Thymus (tissue), 14 donors: ENCODE measurements at places on chromosomes 5 and 9. TPM values are rescaled to one million over a fixed set of nuclear protein-coding genes. Genes with fewer than 3 reads are reported as not detected.
A peak's percentile ranks its signal among the peaks of the same experiment; 100 is the strongest.

DNA sequence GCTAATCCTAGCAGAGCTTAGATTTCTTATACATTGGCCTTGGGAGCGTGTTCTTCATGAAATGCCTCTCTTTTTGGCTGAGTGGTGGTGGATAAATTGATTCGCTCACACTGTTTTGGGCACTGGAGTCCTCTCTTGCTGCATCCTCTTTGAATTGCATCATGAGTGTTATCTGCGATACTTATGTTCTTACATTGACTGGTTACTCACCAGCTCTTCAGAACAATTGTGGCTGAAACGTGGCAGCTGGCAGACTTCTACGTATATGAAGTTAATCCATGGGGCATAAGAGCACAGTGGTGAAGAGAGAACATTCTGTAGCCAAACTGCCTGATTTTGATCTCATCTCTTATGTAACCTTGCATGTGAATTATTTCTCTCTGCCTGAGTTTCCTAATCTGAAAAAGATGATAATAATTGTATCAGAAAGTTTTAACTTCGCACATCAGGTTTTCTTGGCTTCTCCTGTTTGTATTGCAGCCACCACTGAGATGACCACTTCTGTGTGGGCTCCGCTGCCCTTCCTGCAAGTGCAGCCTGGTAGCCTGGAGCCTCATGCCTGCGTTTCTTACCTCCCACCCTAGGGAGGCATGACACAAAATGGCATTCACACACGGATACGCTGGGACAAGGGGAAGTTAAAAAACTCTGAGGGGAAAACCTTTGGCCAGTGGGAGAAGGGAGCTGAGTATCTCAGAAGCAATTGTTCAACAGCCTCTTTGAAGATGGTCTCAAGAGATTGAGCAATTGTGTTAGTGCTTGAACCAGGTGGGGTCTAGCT is 295.2 kb downstream of the ARHGAP26 start:
- peak overlapping the region; percentile 52 for H3K27ac ChIP-seq
- DNase-seq: no peak
- no peak overlapping the region for H3K4me3 ChIP-seq
- no peaks in the 10 kb centered on the region for H3K27me3 ChIP-seq

DNA sequence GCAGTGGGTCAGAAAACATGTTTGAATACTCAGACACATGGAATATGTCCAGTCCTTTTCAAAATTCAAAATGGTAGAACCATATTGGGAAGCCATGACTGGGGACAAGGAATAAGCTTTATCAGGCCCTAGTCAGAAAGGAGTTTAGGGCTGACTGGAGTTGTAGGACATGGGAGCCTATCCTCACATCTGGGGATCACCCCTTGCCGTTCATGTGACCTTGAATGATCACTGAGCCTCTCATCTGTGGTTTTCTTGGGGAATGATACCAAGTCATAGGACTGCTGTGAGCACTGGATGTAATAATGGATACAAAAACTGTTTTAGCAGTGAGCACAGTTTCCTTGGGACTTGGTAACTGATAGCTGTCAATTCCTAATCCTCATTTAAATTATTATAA is 84.7 kb downstream of the IQGAP2 start:
- no peak overlapping the region for H3K4me3 ChIP-seq
- H3K36me3 ChIP-seq: no peaks in the 10 kb centered on the region
- no peaks in the 10 kb centered on the region for H3K27me3 ChIP-seq

- no peak overlapping the region for H3K4me3 ChIP-seq
- DNase-seq: no peak
- H3K27me3 ChIP-seq: no peaks in the 10 kb centered on the region
- H3K4me1 ChIP-seq: no peaks in the 10 kb centered on the region
- H3K27ac ChIP-seq: no peak overlapping the region
Measured at GRCh38 chr5:73158313-73158712, 14.7 kb upstream of the TMEM174 start.

DNA sequence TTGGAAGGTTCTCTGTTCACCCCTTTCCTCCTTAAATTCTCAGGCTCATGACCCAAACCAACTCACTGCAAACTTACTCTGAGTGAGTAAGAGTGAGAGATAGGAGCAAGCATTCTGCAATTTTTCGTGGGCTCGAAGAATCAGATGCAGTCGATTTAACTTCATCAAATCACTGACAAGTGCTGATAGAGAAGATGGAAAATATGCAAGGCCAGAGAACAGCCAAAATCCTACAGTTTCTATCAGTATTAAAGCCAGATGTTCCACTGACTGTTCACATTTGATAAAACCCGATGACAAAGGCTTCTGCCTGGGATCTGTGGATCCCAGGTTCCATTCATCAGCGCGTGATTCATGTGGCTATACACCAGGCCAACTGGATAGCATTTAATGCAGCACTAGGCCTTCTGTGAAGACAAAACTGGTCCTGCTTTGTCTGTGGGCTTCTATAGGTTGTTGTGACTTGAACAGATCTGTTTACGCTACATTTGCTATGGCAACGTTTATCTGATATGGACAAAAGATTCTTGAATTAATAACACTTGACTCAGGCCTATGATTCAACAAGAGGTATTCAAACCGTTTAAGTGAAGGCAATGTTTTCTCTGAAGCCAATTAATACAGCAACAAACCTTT is 251.2 kb downstream of the NFIB start:
- DNase-seq: no peak
- H3K4me3 ChIP-seq: no peak overlapping the region
- no peaks in the 10 kb centered on the region for H3K27me3 ChIP-seq
- H3K4me1 ChIP-seq: no peaks in the 10 kb centered on the region

GRCh38 chr9:93612052-93612795 is 35.8 kb downstream of the PHF2 start:
- peaks cover 6% of the 10 kb centered on the region for H3K4me1 ChIP-seq
- H3K36me3 ChIP-seq: peaks cover 3% of the 10 kb centered on the region
- H3K27me3 ChIP-seq: no peaks in the 10 kb centered on the region
- DNase-seq: no peak
- no peak overlapping the region for H3K27ac ChIP-seq

- peaks cover 19% of the 10 kb centered on the region for H3K36me3 ChIP-seq
- H3K27ac ChIP-seq: peak overlapping the region; percentile 84
- no peak for DNase-seq
Measured at GRCh38 chr5:6730407-6730806, 17.2 kb downstream of the TENT4A start.

The ANKRD18A gene
- 2.8 TPM for total RNA-seq
